Tibial nerve (tissue), 4 donors: ENCODE measurements at places on chromosomes 2 and 18. TPM values are rescaled to one million over a fixed set of nuclear protein-coding genes. Genes with fewer than 3 reads are reported as not detected.

- no peak for DNase-seq
Measured at GRCh38 chr2:234331566-234331965, 165.3 kb downstream of the ARL4C start.

- no peak for DNase-seq
Measured at GRCh38 chr2:195590199-195590860, 66.7 kb upstream of the SLC39A10 start.

Gene NYAP2
- under 0.01 TPM for total RNA-seq

- DNase-seq = no peak
Measured at GRCh38 chr2:70903171-70903570, 32.5 kb upstream of the ATP6V1B1 start.

Gene PRKD3
- total RNA-seq = 56.8 TPM

Gene RAB6D
- not detected for total RNA-seq

DNA sequence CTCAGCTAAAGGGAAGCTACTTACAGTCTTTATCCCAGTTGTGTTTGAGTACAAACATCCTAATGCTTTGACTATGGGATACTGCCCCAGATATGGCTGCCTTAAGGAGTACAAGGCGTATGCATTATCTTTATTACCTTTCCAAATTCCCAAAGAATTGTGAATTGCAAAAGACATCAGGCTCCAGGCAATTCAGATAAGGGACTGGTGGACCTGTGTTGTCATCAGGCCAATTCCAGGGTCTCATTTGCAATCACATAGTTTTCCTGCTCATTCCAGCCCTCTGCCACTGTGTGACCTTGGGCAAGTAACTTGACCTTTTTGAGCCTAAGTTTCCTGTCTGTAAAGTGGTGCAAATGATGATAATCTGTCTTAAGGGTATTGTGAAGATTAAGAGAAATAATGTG lies 137.5 kb downstream of the FMNL2 start:
- no peak for DNase-seq

GRCh38 chr2:85184990-85185389 lies 51.8 kb downstream of the TCF7L1 start:
- no peak for DNase-seq

Gene SERPINB2
- total RNA-seq = not detected

DNA sequence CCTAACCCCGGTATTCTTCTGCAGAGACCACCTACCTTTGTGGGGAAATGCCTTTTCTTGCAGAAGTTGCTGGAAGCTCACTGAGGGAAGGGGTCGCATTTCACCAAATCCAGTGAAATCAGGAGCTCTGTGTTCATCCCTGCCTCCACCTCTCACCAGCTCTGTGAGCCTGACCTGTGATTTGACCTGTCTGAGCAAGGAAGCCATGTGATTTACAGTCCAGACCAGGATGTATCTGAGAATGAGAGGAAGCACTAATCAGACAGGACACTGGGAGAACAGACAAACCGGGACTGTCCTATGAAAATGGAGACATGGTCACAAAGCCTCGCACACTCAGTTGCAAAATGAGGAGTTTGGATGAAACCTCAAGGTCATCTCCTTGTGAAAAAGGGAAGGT lies 285.4 kb downstream of the BCL11A start:
- no peak for DNase-seq

Gene TEX44
- not detected for total RNA-seq

GRCh38 chr2:191748059-191748461 lies 70.1 kb downstream of the NABP1 start:
- DNase-seq = no peak

DNA sequence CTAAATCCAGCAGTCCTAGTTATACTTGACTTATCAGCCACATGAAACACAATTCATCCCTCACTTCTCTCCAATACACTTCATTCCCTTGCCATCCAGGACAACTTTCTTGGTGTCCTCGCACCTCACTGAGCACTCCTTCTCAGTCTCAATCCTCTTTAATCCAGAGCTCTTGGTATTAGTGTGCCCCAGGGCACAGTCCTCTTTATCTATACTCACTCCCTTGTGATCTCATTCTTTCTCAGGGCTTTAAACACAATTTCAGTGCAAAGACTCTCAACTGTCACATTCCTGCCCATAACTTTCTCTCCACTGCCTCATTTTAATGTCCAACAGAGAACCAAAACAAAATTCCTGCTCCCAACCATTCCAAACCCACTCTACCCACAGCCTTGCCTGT lies 60.8 kb upstream of the SPOPL start:
- no peak for DNase-seq

Gene ATAD2B
- 56.9 TPM for total RNA-seq

Gene RTP5
- total RNA-seq = not detected

Gene OR6B2
- total RNA-seq = 2.8 TPM

- no peak for DNase-seq
Measured at GRCh38 chr2:237473878-237474441, 13.1 kb upstream of the MLPH start.
